ENCODE measurements at places on chromosomes 11 and 22. TPM values are rescaled to one million over a fixed set of nuclear protein-coding genes. Genes with fewer than 3 reads are reported as not detected.

GRCh38 chr11:97163631-97164191 is 773.9 kb downstream of the JRKL start:
- DNase-seq: no peak

DNA sequence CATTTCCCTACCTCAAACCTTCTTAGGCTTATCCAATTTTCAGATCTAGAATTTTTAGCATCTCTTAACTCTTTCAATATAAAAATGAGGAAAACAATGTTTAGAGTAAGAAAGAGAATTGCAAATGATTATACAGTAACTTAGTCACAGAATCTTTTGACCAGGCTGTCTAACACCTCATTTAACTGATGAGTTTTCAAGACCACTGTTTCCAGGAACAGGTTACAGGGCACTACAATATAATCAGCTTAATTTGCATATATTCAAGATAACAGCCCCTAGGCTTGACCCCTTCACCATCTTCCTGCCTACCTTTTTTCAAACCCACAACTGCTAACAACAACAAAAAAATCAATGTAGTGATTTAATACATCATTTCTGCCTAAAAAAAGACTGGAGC is 12.7 kb downstream of the NUMA1 start:
- no peak for DNase-seq

DNA sequence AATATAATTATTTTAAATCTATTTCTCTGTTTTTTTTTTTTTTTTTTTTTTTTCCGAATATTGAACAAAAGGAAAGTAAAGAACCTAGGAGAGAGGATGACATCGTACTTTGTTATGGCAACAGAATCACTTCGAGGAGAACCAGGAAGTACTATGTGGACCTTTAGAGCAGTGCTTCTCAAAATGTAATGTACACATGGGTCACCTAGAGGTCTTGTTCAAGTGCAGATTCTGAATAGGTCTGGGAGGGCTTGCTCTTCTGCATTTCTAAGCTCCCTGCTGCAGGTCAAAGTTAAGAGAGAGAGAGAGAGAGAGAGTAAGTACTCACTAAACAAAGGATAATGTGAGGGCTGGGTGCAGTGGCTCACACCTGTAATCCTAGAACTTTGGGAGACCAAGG is 419.5 kb upstream of the TENM4 start:
- DNase-seq: no peak

GRCh38 chr11:2561696-2562581 is 117.1 kb downstream of the KCNQ1 start:
- DNase-seq: no peak

The CNGA4 gene
- total RNA-seq: 0.28 TPM

DNA sequence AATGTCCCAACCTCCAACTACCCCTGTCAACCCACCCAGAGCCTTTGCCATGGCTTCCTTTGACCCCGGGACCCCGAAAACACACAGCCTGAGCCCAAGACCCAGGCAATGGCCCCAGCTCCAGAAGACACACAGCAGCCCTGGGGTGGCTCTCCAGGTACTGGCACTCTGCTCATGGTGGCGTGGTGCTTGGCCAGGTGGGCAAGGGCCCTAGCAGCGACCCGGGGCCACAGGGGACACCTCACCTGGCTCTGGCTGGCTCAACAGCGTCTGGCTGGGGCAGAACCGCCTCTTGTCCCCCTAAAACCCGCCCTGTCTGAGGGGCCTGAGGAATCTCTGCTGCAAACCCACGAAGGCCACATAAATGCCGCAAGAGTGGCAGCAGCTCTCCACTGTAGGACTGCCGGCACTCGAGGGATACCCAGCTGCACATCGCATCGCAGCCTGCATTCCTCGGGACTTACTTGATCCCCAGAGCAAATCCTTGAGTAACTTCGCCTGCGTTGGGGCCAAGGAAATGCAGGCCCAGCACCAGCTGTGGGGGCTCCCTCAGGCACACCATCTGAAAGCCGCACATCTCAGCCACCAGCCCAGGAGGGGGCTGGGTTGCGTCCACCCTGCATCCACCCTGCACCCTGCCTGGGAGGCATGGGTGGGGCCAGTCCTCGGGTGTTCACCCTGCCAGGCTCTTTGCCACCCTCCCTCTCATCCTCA is 23.1 kb upstream of the GNB1L start:
- DNase-seq: peak; percentile 14

The MRGPRX3 gene
- total RNA-seq: not detected

DNA sequence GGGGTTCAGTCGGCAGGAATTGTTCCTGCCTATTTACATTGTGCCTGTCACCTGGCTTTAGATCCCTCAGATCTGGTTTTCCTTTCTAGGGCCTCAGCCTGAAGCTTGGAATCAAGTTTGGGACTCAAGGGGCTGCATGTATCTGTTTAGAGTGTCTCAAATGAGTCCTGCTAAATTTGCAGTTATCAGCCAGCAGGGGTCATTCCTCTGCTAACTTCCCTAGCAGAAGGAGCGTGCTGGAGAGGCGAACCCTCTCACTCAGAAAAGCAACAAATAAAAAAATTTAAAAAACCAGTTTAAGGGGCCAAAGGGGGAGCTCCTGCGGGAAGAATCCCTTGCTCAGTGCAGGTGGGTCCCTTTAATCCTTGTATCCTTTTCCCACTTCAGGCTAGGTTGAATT is 1220.2 kb downstream of the JRKL start:
- no peak for DNase-seq

The CCDC82 gene
- total RNA-seq: 24.1 TPM

GRCh38 chr22:49566693-49567092 is 261.0 kb downstream of the BRD1 start:
- peak; percentile 7 for DNase-seq

The HORMAD2 gene
- total RNA-seq: not detected

The AIFM3 gene
- 1.0 TPM for total RNA-seq

- no peak for DNase-seq
Observed at GRCh38 chr11:27553186-27553585, 46.6 kb upstream of the LIN7C start.

The ISX gene
- total RNA-seq: not detected

GRCh38 chr11:92159931-92160330 is 64.7 kb upstream of the FAT3 start:
- DNase-seq: no peak

DNA sequence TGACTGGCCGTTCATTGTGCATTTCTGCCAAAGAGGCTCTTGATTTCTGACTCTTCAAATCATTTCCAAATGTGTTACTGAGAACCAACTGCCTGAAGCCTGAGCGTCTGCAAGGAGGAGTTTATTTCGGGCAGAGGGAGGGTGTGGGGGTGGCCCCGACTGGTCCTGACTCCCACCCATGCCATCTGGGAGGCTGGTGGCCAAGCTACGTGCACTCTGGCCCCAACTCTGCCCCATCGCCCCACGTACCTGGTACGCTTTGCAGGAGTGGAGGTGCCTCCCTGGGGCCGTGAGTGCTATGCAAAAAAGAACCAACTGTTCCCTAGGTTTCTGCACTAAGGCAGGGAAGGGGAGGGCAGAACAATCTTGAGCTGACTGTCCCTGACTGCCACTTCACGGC is 846.8 kb downstream of the BRD1 start:
- no peak for DNase-seq

The PATE3 gene
- not detected for total RNA-seq

The FAM181B gene
- total RNA-seq: not detected

GRCh38 chr11:113334183-113334582 is 19.8 kb downstream of the TTC12 start:
- DNase-seq: no peak

- DNase-seq: no peak
Observed at GRCh38 chr11:93732237-93732892, 8.9 kb downstream of the TAF1D start.

The TRAF6 gene
- total RNA-seq: 12.6 TPM

- DNase-seq: no peak
Observed at GRCh38 chr22:23151827-23152226, 6.5 kb downstream of the RAB36 start.

- DNase-seq: no peak
Observed at GRCh38 chr11:103582351-103582909, 454.0 kb upstream of the DDI1 start.

The HEPHL1 gene
- not detected for total RNA-seq

The SCGB1A1 gene
- not detected for total RNA-seq

The PANX2 gene
- 1.8 TPM for total RNA-seq

DNA sequence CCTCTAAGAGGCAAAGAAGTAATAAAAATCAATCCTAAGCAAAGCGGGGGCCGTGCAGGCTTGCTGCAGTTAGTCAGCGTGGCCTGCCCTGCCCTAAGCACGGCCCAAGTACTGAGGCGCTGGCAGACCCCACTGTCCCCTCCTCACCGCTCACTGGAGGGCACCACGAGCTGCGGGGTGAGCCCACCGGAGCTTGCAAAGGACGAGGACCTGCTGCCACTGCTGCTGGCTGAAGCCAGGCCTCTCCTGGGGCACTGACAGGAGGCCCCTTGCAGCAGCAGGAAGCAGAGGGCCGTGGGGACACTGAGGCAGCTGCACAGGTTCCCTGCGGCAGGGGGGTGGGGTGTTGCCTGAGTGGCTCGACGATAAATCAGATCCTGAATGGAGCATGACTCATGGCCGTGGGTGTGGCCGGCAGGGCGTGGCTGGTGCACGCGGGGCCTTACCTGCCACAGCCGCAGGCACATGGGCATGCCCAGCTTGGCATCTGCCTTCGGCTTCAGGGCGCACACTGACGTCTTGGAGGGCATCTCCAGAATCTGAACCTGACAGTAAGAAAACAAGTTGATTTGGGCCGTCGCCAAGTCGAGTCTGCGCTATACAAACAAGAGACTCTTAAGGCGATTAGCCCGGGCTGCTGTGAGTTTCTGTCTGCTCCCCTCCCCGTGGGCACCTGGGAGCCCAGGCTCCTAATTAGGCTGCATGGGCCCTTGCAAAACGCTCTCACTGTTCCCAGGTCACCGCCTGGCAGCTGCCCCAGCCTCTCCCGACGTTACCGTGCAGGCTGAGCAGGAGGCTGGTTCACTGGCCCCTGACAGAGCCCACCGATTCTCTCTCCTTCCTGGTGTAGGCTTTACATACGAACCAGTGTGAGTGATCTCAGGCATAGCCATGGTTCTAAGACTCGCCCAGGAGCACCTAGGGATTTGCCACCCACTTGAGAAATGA is 45.9 kb downstream of the TBX1 start:
- peak; percentile 30 for DNase-seq

The MS4A12 gene
- total RNA-seq: not detected
